ENCODE measurements at places on chromosomes 1 and 21.
A peak's percentile ranks its signal among the peaks of the same experiment; 100 is the strongest.

- H3K4me3 ChIP-seq: no peak overlapping the region
- no peaks in the 10 kb centered on the region for H3K36me3 ChIP-seq
- H3K4me1 ChIP-seq: peaks cover 6% of the 10 kb centered on the region
- H3K27ac ChIP-seq: no peak overlapping the region
- peaks cover 4% of the 10 kb centered on the region for H3K27me3 ChIP-seq
Measured at GRCh38 chr1:151832318-151832980, 847 bp upstream of the RORC start.

- H3K4me3 ChIP-seq: no peak overlapping the region
- H3K36me3 ChIP-seq: no peaks in the 10 kb centered on the region
- H3K27me3 ChIP-seq: no peaks in the 10 kb centered on the region
- peaks cover 26% of the 10 kb centered on the region for H3K4me1 ChIP-seq
Measured at GRCh38 chr1:7644961-7645750, 125.9 kb upstream of the VAMP3 start.

GRCh38 chr1:27430903-27431600, 38.6 kb downstream of the GPR3 start:
- DNase-seq: no peak
- peaks cover 72% of the 10 kb centered on the region for H3K4me1 ChIP-seq
- peak overlapping the region; percentile 89 for H3K27ac ChIP-seq
- H3K36me3 ChIP-seq: peaks cover 26% of the 10 kb centered on the region
- no peaks in the 10 kb centered on the region for H3K27me3 ChIP-seq
- no peak overlapping the region for H3K4me3 ChIP-seq

DNA sequence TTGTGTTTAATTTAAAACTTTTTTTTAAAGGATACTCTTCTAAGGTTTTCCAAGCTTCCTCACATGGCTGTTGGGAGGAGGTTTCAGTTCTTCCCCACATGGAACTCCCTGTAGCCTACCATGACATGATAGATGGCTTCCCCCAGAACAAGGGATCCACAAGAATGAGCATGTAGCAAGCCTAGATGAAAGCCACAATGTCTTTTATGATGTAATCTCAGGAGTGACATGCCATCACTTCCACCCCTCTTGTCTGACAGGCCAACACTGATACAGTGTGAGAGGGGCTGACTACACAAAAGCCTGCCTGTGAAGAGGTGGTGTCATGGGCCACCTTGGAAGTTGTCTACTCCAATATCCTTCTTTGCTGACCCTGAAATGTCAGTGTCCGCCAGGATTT, 32.0 kb downstream of the CD34 start:
- no peak overlapping the region for H3K4me3 ChIP-seq
- H3K27ac ChIP-seq: no peak overlapping the region
- peaks cover 11% of the 10 kb centered on the region for H3K4me1 ChIP-seq
- no peaks in the 10 kb centered on the region for H3K27me3 ChIP-seq
- no peak for DNase-seq
